ENCODE measurements at places on chromosomes 6 and 20.

DNA sequence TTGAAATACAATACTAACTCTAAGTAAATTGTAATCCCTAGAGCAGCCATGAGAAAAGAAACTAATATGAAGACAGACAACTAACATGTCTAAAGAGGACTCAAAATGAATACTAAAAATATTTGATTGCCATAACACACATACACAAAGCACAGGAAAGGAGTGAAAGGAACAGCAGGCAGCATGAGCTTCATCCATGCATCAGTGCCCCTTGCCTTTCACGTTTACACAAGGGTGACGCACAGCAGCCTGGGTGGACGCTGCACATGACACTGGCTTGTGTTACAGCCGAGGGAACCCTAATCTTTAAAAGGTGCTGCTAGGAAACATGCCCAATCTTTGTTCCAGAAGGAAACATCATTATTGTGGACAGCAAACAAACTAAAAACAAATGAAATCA lies 123.5 kb downstream of the MAN1A1 start:
- DNase-seq = no peak

- no peak for DNase-seq
Observed at GRCh38 chr6:53614676-53615075, 50.9 kb downstream of the KLHL31 start.

- DNase-seq = no peak
Observed at GRCh38 chr20:31836853-31837608, 8.4 kb downstream of the FOXS1 start.

- no peak for DNase-seq
Observed at GRCh38 chr20:57791966-57792365, 82.2 kb upstream of the PMEPA1 start.

GRCh38 chr6:135114355-135115145 lies 59.9 kb upstream of the HBS1L start:
- DNase-seq = no peak

Data from mucosa of gallbladder (tissue), 1 donor.